ENCODE measurements at places on chromosomes 13 and 19. TPM values are rescaled to one million over a fixed set of nuclear protein-coding genes. Genes with fewer than 3 reads are reported as not detected.

DNA sequence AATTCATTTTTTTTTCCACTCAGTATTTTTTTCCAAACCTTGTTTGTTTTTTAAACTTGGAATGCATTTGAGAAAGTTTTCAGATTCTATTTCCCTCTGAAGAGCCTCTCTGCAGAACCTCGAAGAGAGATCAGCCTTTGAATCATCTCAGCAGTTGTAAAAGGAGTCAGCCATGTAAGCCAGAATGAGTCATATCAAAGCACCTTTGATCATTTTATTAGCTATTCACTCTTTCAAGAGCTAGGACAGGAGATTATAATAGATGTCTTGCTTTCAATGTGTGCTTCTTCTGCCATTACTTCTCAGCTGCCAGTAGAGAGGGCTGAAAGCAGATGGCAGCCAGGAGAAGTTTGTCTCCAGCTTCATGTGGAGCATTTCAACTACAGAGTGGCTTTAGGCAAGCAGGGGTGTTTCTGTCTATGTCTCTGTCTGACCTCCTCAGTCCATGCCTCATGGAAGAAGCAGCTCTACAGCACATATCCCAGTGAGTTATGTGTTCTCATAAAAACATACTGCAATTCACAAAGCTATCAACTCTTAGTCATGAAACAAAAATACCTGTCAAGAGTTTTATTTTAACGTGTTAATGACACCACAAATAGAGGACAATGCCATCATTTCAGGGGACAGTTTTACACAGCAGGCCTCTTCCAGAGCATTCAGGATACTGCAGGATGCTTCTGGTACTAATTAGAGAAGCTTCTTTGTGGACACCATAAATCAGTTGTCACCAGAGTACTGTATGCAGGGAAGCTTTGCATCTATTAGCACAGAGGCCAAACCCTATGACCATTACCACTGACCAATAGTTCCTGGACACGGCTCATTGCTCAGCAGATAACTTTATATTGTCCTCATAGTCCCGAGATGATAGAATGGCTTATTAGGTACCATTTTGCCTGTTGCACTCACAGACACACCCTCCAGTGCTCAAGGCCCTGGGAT is 94.3 kb downstream of the NHLRC3 start:
- DNase-seq: no peak

DNA sequence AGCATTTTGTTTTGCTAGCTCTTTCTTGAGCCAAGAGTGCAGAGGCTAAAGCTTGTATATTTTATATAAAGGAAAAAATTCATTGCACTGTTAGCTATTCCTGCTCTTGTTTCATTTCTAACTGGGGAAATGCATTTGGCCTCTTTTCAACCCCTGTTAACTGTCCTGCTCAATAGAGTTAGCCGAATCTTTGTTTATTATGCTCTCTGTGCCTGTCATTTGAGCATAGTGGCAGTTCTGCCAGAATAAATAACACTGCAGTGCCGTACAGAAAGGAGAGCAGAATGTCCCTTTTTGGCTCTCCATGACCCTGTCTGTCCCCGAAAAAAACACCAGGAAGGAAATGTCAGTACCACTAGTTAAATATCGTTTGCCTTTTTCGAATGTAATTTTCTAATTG is 350.8 kb downstream of the MYO16 start:
- DNase-seq: peak; percentile 68

DNA sequence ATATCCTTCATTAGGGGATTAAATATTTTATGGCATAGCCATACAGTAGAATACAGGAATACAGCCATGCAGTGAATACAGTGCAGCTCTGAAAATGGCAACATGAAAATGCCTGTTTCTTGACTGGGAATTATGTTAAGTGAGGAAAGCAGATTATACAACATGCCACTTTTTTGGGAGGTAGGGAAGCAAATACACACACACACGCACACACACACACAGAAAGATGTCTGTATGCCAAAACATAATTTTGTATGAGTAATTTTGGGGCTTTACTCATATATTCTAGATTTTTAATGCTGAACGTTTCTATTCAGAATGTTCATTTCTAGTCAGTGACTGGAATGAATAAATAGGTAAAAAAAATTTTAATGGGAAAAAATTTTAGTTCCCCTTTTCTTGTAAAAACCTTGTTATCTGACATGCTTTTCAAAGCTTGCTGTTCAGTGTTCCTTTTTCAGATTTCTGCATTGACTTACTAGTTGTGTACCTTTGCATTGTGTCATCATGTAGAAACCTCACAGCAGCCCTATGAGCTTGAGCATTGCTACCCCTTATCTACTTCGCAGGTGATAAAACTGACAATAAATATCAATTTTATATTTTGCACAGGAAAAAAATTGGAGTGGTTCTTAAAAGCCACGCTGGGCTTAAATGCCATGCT is 7.8 kb downstream of the GPR183 start:
- DNase-seq: no peak

Gene ATP4A
- not detected for total RNA-seq

Gene S1PR4
- total RNA-seq: 0.70 TPM

DNA sequence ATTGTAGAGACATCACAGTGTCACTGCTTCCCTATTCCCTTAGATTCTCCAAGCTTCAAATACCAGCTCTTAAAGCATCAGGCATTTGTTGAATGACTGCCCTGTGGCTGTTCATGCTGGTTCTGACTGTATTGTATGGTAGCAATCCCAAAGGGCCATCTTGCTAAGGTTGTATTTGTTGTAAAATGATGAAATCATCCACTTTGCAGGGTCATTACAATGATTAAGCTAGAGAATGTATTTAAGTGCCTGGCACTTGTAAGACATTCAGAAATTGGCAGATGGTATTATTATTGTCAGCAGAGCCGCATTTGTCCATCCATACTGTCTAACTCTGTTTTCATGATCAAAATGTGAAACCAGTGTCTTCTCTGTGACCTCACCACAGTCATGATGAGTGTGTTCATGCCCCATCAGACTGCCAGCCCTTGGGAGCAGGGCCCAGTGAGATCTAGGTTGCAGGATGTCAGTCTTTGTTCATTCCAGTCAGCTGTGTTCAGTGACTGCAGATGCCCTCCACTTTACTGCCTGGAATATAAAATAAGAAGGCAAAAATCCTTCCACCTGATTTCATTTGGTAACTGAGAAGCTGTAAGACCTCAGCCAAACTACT is 86.1 kb downstream of the DHRS12 start:
- no peak for DNase-seq

Gene KMT5C
- 4.5 TPM for total RNA-seq

Gene BEST2
- total RNA-seq: not detected

Gene PABPC3
- 0.10 TPM for total RNA-seq

Gene ZNF699
- total RNA-seq: 0.93 TPM
